Stimulated activated CD4-positive, alpha-beta T cell treated with anti-CD3 and anti-CD28 coated beads, Interleukin-2, amount 100 ng/mL, for 48 hours (primary cell): ENCODE measurements at places on chromosomes 12 and 14.

DNA sequence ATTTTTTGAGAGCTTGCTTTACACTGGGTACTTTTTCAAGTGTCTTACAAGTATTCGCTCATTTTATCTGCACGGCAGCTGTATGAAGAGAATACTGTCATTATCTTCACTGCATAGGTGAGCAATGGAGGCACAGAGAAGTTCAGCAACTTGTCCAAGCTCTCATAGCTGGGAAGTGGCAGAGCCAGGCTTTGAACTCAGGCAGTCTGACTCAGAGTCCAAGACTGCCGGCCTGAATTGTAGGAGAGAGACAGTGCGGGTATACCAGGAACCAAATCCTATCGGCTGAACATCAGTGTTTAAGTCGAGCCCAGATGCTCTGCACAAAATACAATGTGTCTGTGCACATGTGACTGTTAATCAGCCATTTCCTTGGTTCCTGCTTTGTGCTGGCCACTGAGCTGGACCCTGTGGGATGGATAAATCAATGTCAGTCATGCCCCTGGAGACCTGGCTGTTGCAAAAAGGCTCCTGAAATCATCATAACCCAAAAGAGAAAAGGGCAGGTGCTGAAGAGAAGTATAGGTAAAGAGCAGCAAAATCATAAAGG, 474.6 kb downstream of the DPF3 start:
- no peak for DNase-seq

GRCh38 chr14:94676495-94677185, 64.4 kb downstream of the SERPINA3 start:
- no peak for DNase-seq

- DNase-seq = no peak
Measured at GRCh38 chr12:68352067-68352466, 19.9 kb upstream of the MDM1 start.

DNA sequence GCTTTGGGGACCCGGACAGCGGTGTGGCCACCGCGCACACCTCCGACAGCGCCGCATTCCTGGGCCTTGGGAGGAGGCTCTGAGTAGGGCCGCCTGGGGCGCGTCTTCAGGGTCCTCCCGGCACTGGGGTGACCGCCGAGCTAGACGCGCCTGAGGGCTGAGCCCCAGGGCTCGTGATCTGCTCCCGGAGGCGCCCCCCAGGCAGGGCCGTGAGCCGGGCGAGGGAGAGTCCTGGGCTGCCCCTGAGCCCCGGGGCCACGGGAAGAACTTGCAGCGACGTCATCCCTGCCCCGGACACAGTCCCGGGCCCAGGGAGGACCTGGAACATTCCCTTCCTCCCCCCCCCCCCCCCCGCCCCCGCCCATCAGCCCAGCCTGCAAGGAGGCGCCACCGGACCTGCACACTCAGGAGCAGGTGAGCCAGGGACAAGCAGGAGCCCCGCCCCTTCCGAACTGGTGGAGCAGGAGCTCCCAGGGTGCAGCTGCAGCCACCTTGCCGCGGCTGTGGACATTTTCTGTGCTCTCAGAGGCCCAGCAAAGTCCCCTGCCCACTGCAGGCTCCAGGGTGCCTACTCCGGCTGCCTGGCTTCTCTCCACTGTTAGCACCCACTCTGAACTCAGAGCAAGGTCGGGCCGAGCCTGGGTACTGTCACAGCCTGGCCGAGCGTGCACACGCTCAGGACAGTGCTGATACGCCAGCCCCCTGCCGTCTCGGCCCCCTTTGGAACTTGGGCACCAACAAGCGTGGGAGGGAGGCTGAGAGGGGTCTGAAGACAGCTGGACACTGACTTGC, 50.7 kb downstream of the A2M start:
- no peak for DNase-seq

DNA sequence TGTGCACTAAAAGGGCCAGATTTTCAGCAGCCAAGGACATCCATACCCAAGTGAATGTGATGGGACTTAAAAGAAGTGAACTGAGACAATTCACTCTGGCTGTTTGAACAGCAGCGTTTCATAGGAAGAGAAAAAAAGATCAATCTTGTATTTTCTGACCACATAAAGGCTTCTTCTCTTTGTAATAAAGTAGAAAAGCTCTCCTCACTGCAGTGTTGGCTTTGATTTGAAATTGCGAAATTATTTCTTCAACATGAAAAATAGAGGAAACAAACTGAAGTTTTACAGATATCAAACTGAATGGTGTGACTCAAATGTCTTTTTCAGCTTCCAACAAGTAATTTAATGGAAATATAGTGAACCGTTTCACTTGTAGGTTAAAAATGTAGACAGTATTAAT, 11.3 kb upstream of the KCNMB4 start:
- no peak for DNase-seq

DNA sequence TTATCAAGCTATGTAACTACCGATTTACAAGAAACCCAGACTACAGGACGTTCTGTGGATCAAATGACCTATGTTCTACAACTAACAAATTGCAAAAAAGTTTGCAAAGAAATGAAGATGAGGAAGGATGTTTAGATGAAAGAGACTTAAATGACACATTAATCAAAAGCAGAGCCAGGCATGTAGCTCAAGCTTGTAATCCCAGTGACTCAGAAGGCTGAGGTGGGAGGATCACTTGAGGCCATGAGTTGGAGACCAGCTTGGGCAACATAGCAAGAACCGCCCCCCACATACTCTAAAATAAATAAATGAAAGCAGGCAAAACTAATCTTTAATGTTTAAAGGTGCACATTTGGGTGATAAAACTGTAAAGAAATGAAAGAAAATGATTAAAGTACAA, 331.9 kb downstream of the BTG1 start:
- DNase-seq = no peak

DNA sequence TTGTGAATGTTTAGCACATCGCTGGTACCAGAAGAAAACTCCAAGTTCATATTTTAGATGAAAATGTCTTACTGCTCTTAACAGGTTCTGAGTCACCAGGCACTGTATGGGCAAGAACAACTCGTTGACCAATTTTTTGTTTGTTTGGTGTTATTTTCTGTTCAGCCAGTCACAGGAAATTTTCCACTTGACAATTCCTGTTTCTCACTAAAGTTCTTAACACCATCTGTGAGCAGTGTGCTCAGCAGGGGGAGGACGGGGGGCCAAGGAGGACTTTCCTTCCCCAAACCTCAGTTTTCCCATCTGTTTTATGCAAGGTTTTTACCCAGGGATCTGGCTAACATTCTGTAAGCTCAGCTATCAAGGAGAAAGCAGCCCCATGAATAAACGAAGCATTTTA, 3.0 kb downstream of the NUAK1 start:
- DNase-seq = no peak

GRCh38 chr12:18990856-18991255, 138.7 kb upstream of the PLEKHA5 start:
- DNase-seq = no peak

GRCh38 chr14:21987937-21988336, 314.3 kb upstream of the OR4E1 start:
- DNase-seq = no peak

GRCh38 chr12:27583057-27583797, 59.2 kb downstream of the PPFIBP1 start:
- no peak for DNase-seq

DNA sequence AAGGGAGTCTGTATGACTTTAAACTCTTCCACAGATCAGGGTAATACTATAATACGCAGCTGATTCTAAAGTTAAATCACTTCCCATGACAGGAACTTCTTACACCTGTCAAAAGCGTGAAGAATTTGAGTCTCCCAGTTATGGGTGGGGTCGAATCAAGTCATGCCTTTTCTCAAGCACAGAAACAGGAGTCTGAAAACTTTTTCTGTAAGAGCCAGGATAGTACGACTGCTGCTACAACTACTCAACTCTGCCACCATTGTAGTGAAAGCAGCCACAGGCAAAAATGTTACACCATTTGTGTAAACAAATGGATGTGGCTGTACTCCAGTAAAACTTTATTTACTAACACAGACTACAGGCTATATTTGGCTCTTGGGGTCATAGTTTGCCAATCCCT, 90.3 kb downstream of the DUSP6 start:
- DNase-seq = no peak

DNA sequence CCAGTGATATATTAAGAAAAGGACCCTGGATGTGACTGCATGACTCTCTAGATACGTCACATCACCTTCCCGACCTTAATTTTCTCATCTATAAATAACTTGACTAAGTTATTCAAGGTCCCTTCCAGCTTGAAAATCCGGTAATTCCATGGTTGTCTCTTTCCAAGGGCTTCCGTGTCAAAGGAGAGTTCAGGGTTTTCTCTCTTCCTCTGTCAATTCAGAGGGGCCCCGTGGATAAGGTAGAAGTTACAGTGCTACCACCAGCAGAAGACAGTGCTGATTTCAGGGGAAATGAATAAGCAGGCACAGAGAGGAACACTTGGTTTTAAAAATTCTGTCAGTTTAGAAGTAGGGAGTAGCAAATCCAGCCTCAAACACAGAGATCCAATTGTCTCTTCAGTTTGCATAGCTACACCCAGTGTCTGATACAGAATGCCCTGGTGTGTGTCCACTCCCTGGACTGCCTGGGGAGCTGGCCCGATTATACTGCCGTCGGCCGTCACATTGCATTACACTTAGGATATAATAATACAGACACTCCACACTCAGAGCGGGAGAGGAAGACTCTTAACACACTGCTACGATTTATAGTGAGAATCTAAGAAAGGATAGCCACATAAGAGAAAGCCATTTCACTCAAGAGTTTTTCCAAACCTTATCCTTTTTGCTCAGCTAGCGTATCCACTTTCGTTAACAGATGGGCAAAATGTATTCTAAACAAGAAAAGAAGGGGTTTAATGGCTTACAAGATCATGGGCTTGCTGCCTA, 54.7 kb upstream of the GTF2A1 start:
- no peak for DNase-seq

DNA sequence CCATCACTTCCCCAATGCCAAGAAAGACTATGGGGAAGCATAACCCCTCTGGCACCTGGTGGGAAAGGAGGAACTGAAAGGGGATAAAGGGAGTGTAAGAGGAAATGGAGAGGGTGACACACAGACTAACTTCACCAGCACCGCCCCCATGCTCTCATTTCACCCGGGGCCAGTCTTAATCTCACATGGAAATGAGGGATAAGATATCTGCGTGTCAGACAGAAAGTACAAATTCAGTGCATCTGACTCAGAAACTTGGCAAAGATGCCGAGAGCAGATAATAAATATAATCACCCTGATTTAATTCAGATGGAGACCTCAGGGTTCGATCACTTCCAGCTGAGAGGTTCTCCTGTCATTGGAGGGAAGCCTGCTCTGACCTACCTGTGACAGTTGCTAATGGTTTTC, 191.6 kb downstream of the DUSP6 start:
- DNase-seq = peak; percentile 35

DNA sequence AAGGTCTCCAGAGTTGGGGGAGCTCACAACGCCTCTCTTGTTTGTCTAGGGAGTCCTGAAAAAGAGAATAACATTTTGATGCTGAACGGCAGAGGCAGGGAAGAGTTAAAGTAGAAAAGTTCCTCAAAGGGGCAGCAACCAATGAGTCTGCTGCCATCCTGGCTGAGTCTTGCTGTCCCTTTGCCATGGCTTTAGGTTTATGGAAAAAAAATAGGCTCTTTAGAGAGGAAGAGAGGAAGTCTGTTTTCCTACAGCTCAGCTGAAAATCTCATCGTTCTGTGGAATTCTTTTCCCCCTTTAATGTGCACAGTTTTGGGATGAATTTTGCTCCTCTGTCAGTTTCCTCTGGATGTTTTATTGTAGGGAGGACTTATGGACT, 314.8 kb upstream of the TBX3 start:
- no peak for DNase-seq

DNA sequence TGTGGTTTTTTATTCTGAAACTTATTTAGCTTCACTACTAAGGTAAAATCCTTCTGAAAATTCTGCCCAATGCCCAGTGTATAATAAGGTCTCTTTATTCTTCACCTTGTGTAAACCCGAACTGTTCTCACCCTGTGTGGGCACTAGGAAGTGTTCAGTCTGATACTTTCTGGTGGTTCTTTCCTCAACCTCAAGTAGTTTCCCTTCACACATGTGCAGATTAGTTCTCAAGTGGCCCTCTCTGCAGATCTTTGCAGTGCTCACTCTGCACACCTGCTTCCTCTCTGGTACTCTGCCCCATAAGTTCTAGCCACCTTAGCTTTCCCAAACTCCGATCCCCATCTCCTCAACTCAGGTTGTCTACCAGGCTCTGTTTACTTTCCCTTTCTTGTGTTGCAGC, 61.6 kb downstream of the RAD51B start:
- no peak for DNase-seq

DNA sequence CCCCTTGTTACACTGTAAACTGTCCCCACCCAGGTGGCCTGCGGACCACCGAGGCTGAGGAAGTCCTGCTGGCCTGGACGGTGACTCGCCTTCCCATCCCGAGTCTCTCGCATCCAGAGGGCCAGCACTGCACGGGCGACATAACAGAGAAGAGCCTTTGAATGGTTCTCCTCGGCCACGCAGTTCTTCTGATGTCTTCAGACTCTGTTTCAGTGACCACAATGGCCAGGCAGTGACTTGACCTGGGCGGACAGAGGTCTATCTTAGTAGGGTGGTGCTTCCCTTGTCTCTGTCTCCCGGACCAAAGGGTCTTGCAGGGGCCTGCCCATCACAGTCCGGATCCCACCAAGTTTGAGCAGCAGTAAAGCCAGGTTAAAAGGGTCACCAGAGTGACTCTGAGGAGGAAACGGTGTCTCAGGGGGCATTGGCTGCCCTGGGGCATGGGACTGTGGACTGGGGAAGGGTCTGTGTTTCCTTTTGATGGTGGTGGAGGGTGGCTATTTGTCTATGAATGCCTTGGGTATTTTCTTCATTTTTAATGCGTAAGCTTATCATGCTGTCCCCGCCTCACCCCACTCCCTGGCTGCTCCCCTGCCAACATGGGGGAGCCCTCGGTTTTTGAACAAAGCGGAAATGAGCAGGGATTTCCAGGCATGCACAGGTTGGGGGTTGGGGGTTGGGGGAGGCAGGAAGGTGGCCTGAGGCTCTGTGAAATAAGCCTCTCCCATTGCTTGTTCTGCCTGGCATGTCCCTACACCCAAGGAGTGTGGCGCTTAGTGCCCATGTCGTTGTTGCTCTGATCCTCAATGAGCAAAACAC, 10.3 kb downstream of the KRT85 start:
- no peak for DNase-seq

GRCh38 chr12:132554845-132555630, 55.3 kb downstream of the LRCOL1 start:
- peak; percentile 8 for DNase-seq

GRCh38 chr12:90622431-90622830, 332.5 kb downstream of the CCER1 start:
- no peak for DNase-seq

GRCh38 chr14:95250140-95250769, 69.5 kb downstream of the CLMN start:
- no peak for DNase-seq

DNA sequence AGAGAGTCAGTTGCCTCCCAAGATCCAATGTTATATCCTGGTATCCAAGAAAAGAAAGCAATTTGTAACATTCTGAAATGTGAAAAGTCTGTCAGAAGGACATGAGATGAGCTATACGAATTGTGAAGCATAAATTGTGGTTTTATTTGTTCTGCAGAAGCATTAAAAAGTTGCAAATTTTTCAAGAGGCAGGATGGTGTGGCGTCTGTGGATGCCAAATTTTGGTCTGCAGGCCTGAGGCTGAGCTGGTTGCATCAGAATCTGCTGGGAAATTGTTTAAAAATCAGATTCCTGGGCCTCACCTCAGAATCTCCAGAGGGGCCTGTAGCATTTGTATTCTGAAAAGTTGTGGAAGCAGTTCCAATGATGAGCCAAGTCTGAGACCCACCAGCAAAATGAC, 284.7 kb downstream of the NUAK1 start:
- DNase-seq = no peak

GRCh38 chr14:49881350-49882001, 11.4 kb upstream of the ARF6 start:
- no peak for DNase-seq
